ENCODE measurements at places on chromosomes 12 and 14.

- no peak for DNase-seq
Observed at GRCh38 chr12:130672089-130672820, 43.8 kb downstream of the RIMBP2 start.

DNA sequence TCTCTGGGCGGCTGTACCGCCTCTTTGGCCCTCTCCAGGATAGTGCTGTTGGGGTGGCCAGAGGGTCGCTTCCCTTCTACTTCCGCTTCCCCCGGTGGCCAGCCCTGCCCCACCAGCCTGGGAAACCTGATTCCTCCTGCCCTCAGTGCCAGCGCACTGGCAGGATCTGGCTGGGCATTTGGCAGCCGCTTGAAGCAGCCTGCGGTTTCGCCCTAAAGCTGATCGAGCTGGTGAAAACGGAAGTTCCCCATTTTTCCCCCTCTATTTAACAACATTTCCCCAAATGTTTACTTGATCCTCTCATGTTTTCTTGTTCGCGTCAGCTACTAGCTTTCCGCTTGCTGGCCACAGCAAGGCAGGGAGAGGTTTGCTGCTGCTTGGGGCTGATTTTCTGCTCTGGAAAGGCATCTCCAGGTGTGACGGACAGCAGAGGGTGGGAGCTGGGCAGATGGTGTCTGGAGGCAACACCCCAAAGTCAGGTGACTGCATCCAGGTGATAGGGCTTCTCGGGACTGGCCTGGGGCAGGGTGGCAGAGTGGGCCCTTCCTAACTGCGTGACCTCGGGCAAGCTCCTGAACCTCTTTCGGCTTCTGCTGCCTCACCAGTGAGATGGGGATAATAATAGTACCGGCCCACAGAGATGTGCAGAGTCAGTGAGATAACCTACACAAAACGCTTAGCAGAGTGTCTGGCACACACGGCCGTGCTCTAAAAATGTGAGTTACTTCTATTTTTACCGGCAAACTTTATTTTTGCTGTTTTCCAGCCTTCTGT is 53.1 kb downstream of the TSPAN9 start:
- no peak for DNase-seq

- no peak for DNase-seq
Observed at GRCh38 chr12:52851787-52852186, 3.0 kb upstream of the KRT78 start.

DNA sequence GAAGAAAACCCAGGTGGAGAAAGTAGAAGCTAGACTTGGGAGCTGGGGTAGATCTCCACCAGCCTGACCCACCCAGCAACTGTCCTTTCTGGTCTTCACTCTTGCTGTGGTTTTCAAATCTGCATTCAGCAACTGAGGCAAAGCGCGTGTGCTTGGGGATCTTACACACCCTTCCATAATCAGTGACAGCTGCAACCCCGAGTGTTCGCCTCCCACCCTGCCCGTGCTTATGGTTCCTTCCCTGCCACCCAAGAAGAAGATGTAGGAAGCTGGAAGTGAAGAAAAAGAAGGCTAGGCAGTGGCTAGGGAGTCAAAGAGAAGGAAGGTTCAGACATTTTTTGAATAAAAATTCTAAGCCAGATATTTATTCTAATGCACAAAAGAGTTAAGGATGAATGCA is 162.6 kb upstream of the CCND2 start:
- DNase-seq, result no peak

DNA sequence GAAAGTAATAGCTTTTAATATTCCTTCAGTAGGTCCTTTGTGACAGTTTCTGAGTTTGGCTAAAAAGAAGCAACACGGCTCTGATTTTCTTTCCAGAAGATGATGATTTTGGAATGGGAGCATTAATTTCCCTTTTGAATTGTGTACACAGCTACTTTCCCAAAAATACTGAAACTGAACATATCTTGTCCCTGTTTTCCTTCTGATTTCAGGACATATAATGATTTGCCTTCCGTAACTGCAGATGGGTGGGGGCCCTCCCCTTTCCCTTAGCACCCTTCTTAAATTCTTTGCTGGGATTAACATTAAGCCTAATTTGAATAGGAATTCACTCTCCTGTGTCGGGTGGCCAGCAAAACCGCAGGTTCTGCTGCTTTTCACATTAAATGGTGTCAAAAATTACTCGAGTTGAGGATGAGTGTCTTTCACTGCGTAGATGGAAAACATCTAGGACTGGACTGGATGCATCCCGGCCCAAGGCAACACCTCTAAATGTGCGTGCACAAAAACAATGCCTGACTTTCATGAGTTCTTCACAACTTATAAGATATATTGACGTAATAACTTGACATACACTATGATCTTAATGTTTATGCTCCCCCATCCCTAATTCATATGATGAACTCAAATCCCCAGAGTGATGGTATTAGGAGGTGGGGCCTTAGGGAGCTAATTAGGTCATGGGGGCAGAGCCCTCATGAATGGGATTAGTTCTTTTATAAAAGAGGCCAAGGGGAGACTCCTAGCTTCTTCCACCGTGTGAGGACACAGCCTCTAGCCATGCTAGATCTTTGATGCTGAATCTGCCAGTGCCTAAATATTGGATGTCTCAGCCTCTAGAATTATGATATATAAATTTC is 158.1 kb downstream of the AEBP2 start:
- DNase-seq, result no peak

DNA sequence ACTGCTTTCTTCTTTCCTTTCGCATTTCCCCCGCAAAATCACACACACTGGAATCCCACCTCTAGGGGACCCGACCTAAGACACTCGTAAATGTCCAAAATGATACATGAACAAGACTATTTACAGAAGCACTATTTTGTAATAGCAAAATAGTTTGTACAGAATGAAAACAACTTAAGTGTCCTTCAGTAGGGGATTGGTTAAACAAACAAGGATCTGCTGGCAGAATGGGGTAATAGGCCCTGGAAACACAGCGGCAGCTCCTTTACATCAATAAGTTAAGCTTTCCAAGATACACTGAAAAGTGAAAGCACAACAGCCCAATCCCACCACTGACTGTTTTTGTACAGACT is 48.8 kb downstream of the LTBP2 start:
- no peak for DNase-seq

DNA sequence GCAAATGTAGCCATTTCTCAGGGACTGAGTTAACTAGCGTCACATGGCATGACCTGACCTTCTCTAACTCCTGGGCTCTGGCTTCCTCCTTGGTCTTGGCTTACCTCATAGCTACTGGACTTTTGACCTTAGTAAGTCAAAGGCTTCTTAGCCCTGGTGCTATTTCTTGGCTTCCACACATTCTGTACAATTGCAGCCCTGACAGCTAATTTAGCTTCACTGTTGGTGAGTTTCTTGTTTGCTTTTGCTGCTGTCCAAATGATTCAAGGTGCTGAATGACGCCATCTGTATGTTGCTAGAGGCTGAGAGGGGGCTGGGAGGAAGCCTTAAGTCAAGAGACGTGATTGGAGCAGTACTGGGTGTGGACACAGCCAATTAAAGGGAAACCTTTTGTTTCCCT is 202.7 kb downstream of the PRKD1 start:
- DNase-seq, result no peak

GRCh38 chr14:70821584-70822529 is 12.5 kb upstream of the MAP3K9 start:
- peak; percentile 73 for DNase-seq

GRCh38 chr12:130117233-130117632 is 45.0 kb upstream of the FZD10 start:
- DNase-seq, result no peak

DNA sequence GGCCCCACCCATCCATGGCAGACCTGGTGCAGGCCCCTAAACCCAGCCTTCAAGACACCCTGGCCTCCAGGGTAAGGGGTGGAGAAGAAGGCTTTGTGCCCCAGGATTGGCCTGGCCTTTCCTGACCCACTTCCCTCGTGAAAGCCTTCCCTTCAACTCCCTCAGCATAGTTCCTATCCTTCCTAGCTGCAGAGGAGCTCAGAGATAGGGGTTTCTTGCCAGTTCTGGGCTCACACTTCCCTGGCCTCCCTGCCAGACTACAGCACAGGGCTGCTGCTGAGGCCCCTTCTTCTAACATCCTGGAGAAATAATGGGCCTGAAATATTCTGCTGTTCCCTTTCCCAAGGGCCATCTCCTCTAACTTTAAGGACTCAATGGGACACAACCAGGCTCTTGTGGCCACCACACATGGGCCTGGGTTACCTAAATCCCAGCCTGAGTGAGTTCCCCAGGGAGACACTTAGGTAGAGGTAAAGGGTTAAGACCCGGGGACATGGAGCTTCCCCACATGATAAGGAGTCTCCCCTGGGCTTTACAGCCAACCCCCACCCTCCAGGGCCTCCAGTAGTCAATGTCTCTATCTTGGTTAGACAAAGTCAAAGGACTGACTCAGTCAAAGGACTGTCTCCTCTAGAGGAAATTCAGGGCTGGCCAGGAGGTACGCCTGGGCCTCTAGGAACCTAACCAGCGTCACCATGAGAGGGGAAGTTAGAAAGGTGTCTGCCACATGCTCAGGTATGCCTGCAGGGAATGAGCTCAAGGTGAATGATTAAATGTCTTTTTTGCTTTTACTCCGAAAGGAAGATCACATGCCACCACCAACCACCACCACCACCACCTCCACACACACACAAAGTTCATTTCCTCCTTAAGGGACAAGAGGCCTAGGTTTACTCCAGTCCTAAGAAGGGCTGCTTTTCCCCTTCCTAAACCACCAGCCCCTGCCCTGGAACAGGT is 7.1 kb downstream of the ZFP36L1 start:
- DNase-seq, result peak; percentile 55
